Central memory CD4-positive, alpha-beta T cell (primary cell): ENCODE measurements at places on chromosomes 5 and 9.

DNA sequence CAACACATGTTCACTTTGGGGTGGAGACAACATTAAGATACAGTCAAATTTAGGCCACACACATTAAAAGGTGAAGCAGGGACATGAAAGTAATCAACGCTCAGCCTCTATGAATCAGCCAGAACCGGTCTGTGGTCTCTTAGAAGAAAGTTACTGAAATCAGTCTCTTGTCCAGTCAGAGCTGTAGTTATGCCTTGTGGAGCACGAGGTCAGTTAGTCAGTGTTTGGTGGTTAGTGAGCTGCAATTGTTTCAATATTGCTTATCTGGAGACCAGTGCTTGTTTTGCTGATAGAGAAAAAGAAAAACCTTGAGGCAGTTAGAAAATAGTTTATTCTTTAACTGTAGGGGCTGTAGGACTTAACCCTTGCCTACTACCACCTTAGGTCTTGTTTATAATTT is 157.8 kb upstream of the RASEF start:
- DNase-seq: no peak

DNA sequence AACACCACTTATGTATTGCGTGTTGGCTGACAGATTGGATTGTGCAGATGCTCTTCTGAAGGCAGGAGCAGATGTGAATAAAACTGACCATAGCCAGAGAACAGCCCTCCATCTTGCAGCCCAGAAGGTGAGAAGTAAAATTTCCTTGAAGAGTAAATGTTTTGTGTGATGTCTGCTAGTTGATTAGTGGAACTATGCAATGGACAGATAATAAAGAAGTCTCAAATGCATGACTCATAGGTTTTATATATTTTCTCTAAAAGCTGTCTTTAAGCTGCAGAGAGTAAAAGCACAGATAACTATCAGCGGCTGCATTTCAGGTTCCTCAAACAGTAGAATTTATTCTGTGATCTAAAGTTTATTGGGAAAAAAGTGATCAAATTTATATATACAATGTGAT is 27.4 kb downstream of the INVS start:
- DNase-seq: no peak

- DNase-seq: no peak
Measured at GRCh38 chr5:138471052-138471361, 5.7 kb downstream of the EGR1 start.

- no peak for DNase-seq
Measured at GRCh38 chr5:5080790-5081189, 59.3 kb upstream of the ADAMTS16 start.

DNA sequence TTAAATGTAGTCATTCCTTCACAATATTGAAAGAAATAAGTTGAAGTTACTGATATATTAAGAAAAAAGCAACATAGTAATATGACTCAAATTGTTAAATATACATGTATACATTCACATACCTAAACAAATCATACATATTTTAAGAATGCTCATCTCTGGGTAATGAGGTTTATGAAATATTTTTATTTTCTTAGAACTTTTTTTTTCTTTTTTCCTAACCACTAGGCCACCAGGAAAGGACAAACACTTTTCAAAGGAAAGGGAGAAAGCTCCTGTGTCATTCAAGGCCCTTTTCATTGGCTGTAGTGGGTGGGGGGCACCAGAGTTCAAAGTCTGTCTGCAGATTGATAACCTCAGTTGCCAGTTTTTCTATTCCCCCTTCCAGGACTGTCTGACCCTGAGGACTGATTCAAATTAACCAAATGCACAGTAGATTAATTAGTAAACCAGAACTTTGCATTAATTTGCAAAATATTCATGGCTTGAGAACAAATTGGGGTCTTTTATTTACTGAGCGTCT is 72.9 kb upstream of the NIPAL4 start:
- no peak for DNase-seq

DNA sequence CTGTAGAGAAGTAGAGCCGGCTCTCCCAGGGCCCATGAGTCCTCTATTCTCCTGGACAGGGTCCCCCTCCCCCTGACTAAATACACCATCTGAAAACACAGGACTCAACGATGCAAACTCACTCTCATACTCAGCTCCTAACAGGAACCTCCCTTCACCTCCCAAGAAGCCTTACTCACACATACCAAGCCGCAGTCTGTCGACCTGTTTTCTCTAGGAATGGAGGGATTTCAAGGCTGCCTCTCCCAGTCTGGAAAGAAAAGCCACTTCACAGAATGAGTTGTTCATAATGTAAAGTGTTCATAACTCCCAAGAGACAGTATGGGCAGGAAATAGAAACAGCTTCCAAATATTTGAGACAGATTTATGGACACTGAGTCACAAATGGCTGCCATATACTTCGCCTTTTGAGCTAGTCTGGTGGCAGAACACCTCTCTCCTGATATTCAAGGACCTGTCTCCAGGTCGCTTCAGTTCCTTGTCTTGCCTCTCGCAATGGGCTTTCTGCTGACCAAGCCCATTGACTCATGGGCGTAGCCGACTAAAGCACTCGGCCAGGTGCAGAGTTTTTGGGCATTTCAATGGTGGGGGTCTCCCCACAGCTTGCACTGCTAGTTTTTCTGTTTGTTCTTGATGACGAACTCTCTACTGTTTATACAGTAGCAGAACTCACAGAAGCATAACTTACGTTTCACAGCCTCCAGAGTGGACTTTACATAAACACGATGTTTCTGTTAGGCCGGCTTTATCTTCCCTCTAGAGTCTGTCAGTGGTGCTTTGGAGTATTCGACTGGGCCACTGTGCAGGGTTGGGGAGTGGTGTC is 25.0 kb upstream of the IL17B start:
- DNase-seq: no peak

DNA sequence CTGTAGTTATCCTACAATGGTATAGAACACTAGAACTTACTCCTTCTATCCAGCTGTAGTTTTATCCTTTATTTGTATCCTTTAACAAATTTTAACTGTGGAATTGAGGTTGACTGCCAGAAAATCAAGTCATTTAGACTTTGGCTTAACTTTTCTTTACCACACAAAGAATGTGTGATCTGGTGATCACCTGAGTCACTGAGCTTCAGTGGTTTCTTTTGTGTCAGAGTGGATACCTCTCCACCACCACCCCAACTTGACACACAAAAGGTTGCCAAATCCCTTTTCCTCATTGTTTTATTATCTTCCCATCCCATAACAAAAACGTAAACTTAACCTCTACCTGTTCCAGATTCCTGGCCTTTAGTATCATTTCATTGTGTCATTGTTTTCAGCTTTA is 5.5 kb downstream of the OTULIN start:
- no peak for DNase-seq

GRCh38 chr5:4561403-4561802 is 578.7 kb upstream of the ADAMTS16 start:
- no peak for DNase-seq

- peak; percentile 56 for DNase-seq
Measured at GRCh38 chr5:140632366-140633020, 482 bp downstream of the CD14 start.
